ENCODE measurements at places on chromosomes 3 and 15. TPM values are rescaled to one million over a fixed set of nuclear protein-coding genes. Genes with fewer than 3 reads are reported as not detected.

- no peak for DNase-seq
These were observed 237.7 kb upstream of the WNT5A start for GRCh38 chr3:55724821-55725220.

The CHST13 gene
- total RNA-seq: not detected

The SCAMP5 gene
- total RNA-seq: 1.3 TPM

The LTK gene
- not detected for total RNA-seq

The B3GNT5 gene
- 4.1 TPM for total RNA-seq

- peak; percentile 97 for DNase-seq
These were observed 90.4 kb upstream of the PHLDB2 start for GRCh38 chr3:111768571-111769100.

The MCF2L2 gene
- total RNA-seq: not detected

DNA sequence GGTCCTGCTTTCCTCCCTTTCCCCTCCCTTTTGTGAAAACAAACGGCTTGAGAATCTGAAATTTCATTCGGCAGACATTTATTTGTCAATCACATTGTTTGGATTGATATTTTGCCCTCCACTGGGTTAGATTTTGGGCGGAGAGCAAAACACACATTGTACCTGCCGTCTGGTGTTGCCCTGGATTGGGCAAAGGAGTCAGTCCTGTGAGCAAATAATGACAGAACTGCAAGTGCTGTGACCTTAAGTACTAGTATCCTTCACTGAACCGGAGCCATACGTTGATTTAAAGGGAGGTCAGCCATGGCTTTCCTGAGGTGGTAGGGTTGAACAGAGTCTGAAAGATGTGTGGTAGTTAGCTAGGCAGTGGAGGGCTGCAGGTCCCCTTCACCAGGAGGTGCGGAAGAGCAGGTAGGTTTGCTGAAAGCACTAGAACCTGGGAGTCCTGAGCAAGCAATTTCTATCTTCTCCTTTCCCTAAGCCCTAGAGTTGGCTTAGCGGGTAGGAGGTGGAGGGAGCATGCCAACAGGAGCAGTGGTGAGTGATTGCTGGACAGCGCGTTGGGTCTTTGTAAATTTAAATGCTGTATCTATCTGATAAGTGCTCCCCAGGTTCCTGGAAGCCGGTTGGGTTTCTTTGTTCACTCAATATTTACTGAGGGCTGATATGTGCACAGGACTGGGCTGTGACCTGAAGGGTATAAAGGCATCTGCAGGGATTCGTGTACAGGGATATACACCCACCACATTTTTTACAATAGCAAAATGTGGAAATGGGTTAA lies 2.0 kb downstream of the PDIA5 start:
- no peak for DNase-seq

DNA sequence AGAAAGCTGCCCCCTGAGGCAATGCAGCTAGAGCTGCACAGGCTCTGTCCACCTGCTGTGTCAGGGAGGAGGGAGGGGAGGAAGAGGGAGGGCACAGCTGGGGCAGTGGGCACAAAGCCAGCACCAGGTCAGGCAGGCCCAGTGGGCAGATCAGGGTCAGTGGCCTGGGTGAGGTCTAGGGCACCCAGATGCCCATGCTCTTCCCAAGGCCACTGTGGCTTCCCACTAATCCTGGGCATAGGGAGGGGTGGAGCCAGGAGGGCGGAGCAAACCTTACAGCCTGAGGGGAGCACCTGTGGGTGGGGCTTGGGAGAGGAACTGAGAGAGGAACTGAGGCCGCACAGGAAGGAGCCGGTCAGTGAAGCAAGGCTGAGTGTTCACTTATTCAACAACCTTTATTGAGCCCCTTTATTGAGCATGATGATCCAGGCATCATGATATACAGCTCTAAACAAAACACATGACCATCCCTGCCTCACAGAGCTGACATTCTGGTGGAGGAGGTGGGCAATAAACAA lies 55.0 kb downstream of the RHCG start:
- no peak for DNase-seq

The CLDN16 gene
- total RNA-seq: not detected

Measured in M059J (cell line).